NCI-H524 (cell line): ENCODE measurements at places on chromosomes 16 and 17.

DNA sequence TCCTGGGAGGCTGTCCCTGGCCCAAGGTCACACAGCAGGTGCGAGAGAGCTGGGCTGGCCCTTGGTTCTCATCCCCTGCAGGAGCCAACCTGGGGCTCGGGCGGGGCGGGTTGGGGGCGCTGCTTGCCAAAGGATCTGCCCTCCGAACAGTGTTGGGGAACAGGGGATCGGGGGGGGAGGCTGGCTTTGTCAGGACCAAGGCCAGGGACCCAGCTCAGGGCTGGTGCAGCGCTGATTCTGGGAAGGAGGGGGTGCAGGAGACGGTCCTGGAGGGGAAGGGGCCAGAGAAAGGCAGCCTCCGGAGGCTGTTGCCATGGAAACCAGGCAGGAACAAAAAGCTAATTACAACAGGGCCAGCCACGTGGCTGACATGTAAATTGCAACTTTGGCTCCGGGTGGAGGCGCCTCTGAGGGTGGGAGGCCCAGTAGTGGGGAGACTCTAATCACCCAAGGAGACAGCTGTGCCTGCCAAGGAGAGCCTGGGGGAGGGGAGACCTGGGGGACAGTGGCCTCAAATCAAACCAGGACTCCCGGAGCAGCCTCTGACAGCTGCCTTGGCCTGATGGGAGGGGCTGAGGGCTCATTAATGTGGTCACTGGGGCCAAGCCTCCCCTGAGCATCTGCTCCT, 1.3 kb downstream of the TUBB3 start:
- peak; percentile 95 for DNase-seq

GRCh38 chr17:51486091-51486490, 225.7 kb downstream of the UTP18 start:
- no peak for DNase-seq

DNA sequence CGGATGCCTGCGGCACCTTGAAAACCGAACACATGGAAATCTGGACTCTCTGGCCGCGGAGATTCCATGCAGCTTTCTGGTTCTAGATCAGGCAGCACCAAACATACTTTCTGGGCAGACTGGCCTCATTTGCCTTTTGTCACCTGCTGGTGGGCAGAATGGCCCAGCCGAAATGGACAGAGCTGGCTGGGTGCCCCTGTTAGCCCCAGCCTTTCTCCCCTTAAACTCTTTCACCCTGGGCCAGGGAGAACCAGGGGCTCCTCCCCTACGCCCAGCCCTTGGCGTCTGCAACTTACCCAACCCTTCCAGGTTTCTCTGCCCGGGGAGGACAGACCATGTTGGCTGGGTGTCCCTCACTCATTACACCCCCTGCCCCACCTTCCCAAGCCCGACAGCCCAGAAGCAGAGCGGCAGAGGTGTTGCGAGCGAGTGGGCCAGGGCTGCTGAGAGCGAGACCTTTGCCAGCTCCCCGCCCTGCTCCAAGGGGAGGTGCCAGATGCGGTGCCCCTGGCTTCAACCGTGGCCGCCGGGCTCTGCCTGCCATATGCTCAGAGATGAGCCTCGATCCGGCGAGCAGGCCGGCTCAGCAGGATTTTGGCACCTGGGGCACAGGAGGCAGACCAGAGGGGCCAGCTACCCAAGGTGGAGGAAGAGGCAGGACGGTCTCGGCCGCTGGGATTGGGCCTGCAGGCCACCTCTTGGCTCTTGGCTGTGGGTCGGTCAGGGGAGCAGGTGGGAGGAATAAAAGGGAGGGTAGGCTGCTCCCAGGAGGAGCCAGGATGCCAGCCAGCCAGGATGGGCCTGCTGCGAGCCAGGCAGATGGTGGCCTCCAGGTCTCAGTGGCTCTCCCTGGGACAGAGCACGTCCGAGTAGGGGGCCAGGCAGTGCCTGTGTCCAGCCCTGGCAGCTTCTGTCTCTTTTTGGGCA, 191.3 kb downstream of the NTN1 start:
- DNase-seq = peak; percentile 18

DNA sequence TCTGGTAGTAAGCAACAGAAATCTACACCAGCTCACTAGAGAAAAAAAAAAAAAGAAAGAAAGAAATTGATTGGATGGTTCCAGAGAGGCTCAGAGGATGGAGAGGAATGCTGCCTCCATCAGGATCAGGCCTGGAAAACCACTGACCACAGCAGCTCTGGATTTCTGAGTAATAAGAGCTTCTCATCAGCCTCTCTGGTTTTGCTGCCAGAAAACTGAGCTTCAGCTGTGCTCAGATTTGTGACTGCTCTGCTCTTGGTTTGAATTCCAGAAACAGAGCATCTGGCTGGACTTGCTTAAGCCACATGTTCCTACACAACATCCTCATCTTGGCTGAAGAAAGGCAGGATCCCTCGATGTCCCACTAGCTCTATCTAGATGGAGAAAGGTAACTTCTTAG, 25.9 kb downstream of the IRX6 start:
- no peak for DNase-seq

DNA sequence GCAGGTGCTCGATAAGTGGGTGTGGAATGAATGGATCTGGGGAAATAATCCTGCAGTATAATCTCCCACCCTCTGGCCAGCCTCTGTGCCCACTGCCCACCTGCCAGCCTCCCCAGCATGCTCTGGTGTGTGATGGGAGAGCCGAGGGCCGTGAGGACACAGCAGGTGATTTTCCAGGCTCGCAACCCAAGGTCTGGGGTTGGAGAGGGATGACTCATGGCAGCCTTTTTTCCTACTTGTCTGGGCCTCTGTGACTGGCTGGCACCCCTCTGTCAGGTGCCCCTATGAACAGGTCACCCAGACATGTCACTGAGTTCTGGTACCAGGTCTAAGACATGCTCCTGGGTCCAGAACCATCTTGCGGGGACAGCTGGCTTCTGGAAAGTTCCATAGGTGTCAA, 385.7 kb upstream of the TNRC6C start:
- DNase-seq = no peak

GRCh38 chr16:65975049-65975708, 391.3 kb upstream of the CDH5 start:
- no peak for DNase-seq

- DNase-seq = no peak
Measured at GRCh38 chr16:81883235-81883634, 104.1 kb downstream of the PLCG2 start.

- DNase-seq = no peak
Measured at GRCh38 chr17:58007781-58008706, 998 bp upstream of the SRSF1 start.

GRCh38 chr16:4313563-4314531, 2.0 kb upstream of the GLIS2 start:
- no peak for DNase-seq

GRCh38 chr17:75135946-75136345, 4.4 kb upstream of the NT5C start:
- DNase-seq = no peak
